ENCODE measurements at places on chromosomes 7 and 10.

GRCh38 chr10:45451407-45451806 lies 77.4 kb downstream of the ALOX5 start:
- DNase-seq, result no peak

- DNase-seq, result no peak
Measured at GRCh38 chr10:75773231-75773780, 341.9 kb downstream of the LRMDA start.

DNA sequence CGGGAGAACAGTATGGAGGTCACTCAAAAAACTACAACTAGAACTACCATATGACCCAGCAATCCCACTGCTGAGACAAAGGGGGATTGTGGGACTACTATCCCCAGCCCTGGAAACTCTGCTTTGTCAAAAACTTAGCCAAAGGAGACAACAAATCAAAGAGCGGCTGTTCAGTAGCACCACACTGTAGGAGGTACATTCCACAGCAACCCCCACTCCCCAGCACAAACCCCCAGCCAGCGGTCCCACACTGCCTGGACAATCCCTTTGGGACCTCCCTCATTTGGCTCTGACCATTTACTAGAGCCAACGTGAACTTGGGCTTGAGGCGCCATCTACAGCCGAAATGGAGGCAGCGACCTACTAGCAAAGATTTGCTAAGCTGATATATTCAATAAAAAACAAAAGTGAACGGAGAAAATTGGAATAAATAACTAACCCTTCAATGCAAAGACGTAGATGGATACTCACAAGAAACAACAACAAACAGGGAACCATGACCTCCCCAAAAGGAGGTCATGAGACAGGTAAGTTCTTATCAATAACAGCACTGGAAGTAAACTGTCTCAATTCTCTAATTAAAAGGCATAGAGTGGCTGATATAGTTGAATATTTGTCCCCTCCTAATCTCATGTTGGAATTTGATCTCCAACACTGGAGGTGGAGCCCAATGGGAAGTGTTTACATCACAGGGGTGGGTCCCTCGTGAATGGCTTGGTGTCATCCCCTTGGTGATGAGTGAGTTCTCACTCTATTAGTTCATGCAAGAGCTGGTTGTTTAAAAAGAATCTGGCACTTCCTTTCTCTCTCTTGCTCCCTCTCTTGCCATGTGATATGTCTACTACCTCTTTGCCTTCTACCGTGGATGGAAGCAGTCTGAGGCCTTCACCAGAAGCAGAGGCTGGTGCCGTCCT lies 119.0 kb upstream of the KCNMA1 start:
- DNase-seq, result peak; percentile 24

GRCh38 chr10:11557513-11557912 lies 53.9 kb downstream of the USP6NL start:
- DNase-seq, result no peak

GRCh38 chr10:117590101-117590875 lies 47.7 kb downstream of the EMX2 start:
- no peak for DNase-seq

DNA sequence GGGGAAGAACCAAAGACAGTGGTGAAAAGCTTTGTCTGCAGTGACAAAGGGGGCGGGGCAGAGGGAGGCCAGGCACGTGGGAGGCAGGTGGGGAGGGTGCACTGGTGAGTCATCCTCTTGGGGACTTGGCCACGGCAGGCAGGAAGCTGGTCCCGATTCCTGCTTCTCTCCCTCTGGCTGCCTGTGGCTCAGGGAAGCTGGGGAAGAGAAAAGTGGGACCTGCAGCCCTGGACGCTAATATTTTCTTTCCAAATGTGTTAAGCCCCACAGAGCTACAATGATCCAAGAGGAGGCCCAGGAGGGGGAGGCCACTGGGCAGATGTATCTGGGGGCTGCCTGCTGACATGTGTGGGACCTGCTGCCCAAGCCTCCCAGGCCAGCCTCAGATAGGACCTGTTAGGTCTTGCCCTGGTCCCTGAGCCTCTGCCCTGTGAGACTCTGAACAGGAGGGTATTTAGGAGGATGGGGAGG lies 231.8 kb downstream of the KCNMA1 start:
- no peak for DNase-seq

DNA sequence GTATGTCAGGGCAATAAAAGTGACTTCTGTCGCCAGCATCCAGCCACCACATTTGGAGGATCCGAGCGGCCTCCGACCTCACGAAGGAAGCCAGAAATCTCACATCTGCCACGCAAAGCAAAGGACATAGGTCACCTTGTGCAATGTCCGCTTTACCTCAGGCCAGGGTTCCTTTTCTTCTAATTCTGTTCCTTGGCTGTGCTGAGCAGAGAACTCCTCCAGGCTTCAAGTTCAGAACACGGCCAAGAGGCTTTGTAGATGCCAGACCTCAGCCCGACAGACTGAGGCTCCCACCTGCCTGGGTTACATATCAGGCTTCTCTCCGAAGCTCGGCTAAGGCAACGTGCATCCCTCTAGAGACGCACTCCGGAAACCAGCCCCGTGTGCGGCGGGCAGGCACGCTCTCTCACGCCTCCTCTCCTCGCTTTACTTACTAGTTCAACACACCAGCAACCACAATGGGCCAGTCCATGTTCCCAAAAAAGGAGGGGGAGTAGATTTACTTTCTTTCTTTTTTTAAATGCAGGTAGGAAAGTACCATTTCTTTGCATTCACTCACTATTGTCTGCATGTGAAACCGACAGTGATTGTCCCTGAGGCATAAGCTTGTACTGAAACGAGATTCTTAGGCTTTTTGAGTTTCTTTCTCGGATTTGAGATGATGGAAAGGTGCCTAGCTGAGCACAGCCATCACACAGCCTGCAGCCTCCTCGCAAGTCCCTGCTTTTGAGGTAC lies 122.4 kb upstream of the AFAP1L2 start:
- no peak for DNase-seq

DNA sequence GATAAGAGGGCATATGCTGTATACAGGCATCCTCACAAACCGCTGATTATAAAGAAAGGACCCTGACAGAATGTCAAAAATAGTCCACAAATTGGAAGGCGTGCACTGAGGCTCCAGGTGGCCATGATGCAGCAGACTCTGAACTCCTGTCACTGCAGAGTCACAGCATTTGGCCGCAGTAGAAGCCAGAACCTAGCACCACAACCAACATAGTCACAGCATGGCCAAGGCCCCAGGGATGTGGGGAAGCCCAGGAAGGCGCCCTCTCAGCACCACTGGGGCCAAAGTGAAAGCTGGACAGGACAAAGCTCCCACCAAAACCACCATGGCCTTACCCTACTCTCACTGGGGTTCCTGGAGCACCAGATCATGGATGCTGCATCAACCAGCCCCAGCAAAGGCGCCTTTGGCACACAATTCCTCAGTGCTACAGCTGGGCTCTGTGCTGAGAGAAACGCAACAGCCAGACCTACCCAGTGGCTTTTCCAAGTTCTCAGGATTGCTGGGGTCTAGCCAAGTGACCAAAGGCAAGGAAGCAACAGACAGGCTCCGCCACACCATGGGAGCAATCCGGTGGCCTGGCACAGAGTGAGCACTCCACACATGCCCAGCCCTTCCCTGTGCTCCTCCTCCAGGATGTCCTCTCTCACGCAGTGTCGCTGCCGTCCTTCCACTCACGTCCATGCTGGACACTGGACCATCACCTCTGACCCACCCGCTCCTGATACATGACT lies 60.2 kb downstream of the STK17A start:
- DNase-seq, result no peak

- no peak for DNase-seq
Measured at GRCh38 chr10:117926491-117926890, 120.2 kb downstream of the RAB11FIP2 start.

DNA sequence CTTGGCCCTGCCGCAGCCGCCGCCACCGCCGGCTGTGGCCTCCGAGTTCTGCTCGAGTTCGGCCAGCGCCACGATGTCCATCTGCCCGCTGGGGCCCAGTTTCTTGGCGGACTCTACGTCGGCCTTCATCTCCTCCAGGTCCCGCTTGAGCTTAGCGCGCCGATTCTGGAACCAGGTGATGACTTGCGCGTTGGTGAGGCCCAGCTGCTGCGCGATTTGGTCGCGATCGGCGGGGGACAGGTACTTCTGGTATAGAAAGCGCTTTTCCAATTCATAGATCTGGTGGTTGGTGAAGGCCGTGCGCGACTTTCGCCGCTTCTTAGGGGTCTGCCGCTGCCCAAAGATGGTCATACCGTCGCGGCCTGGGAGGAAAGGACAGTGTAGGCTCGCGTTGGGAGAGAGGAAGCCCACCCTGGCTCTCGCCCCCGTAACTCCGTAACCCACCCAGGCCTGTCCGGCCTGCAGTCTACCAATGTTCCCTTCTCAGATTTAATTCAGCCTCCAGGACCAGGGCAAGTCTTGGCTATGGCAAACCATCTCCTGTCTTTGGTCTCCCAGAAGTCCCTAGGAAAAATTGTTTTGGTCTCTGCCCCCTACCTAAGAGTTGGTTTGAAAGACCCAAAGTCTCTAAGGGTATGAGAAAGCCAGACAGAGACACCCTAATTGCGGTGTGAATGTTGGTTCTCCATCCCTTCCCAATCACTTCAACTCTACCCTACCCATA lies 1.7 kb downstream of the LBX1 start:
- no peak for DNase-seq

GRCh38 chr7:6182993-6183392 lies 89.4 kb downstream of the CYTH3 start:
- DNase-seq, result no peak

DNA sequence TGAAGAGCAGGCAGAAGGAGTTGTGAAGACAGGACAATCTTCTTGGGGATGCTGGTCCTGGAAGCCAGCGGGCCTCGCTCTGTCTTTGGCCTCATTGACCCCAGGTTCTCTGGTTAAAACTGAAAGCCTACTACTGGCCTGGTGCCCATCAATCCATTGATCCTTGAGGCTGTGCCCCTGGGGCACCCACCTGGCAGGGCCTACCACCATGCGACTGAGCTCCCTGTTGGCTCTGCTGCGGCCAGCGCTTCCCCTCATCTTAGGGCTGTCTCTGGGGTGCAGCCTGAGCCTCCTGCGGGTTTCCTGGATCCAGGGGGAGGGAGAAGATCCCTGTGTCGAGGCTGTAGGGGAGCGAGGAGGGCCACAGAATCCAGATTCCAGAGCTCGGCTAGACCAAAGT lies 1.5 kb downstream of the CHPF2 start:
- no peak for DNase-seq

GRCh38 chr10:119371704-119372663 lies 164.6 kb downstream of the GRK5 start:
- no peak for DNase-seq

- no peak for DNase-seq
Measured at GRCh38 chr7:69531050-69531449, 67.2 kb upstream of the AUTS2 start.

DNA sequence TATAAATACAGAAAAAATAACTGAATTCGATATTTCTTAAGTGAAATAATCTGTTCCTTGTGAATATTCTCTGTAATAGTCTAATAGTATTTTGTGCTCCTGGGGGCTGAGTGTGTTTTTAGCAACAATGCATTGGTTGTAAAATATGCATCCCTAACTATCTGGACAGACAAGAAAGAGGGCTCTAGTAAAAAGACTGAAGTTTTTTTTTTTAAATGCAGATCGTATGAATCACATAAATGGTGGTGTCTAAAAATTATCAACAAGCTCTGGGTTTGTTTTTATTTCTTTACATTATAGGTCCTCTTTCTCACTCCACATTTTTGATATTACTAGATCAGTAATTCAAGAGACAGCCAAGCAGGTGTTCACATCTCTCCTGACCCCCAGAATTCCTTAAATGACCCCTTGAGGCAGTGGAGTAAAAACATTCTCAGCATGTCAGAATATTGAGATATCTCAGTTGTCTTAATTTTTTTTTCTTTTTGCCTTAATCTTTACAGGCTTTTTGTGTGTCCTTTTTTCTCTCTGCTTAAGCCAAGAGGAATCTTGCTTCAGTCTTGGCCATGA lies 18.2 kb downstream of the ARID5B start:
- no peak for DNase-seq

DNA sequence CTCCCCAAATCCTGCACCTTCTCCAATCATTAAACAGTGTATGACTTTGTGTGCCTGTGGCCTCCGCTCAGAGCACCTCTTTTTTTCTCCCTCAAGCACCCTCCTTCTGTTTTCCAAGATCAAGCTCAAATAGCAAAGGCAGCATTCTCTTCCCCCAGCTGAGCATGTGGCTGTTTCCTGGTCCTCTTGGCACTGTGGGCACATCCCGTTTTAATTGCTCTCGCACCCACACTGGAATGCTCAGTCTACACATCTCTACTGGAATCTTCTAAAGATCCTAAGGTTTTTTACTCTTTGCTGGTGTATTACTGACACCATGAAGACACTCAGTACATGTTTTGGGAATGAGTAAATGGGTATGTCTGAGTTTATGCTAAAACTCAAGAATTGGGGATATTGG lies 107.4 kb downstream of the WDFY4 start:
- DNase-seq, result no peak

DNA sequence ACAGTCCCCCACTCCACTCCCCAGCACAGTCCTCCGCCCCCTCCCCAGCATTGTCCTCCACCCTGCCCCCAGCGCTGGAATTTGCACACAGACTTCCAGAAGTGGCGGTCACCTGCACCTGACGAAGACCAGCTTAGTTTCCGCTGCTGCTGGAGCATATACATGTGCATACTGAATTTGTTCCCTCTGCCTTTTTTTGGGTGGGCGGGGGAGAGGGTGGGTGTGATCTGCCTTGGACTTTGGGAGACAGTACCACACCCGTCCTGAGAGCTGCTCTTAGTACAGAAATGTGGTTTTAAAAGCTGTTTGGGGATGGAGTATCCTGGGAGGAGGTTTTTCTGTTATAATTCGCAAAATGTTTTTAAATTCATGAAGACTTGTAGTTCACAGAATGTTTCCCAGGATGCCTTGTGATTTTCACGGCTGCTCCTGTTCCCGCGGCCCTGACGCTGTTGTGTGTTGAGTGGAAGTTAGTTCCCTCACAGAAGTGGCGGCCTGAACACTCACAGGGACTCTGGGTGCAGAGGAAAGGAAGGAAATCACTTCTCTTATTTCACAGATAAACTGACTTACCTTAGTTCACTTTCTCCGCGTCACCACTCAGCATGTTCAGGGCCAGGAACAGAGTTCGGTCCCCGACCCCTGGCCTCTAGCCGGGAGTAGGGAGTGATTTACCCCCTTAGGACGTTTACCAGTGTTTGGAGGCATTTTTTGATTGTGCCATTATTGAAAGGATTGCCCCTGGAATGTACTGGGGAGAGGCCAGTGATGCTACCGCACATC lies 18.6 kb downstream of the PFKP start:
- no peak for DNase-seq

DNA sequence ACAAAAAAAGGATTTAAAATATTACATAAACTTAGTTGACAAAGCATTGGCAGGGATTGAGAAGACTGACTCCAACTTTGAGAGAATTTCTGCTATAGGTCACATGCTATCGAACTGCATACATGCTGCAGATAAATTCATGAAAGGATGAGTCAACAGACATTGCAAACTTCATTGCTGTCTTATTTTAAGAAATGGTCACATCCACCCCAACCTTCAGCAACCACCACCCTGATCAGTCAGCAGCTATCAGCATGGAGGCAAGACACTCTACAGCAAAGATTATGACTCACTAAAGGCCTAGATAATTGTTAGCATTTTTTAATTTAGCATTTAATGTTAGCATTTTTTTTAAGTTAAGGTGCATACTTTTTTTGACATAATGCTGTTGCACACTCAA lies 73.6 kb downstream of the AGK start:
- DNase-seq, result no peak

All from retinal pigment epithelial cell (primary cell).